ENCODE measurements at places on chromosomes 6 and 20.

GRCh38 chr6:144665932-144666450 is 380.9 kb downstream of the UTRN start:
- ATAC-seq, result no peak

GRCh38 chr6:54282186-54282585 is 26.1 kb upstream of the TINAG start:
- no peak for ATAC-seq

DNA sequence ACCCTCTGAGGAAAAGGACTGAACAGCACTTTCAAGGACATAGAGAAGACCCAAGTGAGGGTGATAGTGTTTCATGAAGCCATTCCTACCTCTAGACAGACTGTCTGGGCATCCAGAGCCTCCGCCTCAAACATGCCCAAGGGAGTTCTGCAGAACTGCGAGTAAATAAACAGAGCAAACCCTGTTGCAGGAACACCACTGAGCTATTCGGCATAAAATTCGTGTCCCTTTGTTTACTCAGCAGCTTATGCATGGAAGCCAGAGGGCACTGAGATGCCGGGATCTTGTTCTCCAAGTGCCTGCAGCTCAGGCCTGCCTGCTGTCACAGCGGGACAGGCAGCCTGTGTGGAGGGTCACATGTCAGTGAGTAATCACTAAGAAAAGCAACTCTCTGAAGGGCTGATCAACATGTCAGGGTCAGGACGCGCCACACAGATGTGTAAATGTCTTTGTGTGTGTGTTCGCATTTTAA is 164.9 kb upstream of the HEY2 start:
- ATAC-seq, result no peak

DNA sequence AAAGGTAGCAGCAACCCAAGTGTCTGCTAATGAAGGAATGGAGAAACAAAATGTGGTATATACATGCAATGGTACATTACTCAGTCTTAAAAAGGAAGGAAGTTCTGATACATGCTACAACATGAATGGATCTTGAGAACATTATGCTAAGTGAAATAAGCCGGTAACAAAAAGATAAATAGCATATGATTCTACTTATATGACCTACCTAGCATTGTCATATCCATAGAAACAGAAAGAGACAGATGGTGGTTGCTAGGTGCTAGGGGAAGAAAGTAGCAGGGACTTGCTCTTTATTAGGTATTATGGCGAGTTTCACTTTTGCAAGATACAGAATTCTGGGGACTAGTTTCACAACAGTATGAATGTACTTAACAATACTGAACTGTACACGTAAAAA is 46.6 kb downstream of the UBR2 start:
- no peak for ATAC-seq

DNA sequence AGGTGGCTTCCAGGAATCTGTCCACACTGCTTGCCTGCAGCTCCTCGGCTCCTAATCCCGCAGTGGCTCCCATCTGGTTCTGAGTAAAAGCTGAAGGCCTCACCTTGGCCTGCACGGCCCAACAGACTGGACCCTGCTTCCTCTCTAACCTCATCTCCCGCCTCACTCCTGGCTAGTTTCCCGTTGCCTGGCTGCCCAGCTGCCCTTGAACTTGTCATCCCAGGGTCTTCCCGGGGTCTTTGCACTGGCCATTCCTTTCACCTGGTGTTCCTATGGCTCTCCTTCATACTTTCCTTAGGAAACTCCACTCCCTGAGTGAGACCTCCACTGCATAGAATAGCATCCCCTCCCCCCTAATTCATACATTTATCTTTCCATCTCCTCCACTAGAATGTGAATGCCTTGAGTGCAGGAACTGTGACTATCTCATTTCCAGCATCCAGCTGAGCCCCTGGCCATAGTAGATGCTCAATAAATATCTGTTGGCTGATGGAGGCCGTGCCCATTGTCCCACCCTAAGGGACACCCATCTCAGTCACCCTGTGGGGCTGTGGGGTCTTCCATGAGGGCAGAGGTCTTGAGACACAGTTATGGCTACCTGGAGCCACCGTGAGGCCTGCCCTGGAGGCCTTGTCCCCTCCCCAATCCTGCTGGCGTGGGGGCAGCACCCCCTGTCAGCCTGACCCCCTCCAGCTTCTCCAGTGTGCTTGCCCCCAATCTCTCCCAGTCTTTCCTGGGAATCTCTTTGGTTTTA is 9.1 kb upstream of the SIRPA start:
- ATAC-seq, result no peak

GRCh38 chr6:150517175-150517574 is 82.5 kb upstream of the PLEKHG1 start:
- ATAC-seq, result no peak

DNA sequence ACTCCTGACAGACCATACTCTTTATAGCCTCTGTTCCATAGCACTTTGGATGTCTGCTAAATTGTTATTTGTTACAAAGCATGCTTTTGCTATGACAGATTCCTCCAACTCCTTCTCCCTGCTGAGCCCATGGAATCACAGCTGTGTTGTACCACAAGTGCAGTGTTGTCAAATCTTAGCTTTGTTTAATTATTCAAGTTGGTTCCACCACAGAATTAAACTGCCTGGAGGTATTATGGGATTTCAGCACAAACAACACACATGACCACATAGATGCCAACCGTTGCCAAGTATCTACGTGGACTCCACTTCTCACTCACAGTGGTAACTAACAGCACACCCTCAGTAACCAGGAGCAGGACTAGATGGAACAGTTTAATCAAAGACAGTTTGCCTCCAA is 32.7 kb upstream of the MARCKS start:
- no peak for ATAC-seq

- ATAC-seq, result no peak
Measured at GRCh38 chr6:51818520-51819022, 268.8 kb downstream of the PKHD1 start.

DNA sequence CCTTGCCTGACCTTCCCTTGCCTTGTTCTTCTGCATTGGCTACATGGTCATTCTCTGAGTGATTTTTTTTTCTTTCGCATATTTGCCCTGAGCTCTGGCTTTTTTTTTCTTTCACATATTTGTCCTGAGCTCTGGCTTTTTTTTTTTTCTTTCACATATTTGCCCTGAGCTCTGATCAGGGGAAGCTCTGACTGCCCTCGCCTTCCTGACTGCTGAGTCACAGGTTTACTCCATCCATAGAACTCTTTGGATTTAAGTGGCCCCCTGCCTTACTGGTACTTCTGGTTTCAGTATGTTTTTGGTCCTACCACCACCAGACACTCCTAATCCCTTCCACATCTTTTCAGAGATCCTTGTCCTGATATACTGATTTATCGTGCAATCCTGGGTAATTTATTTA is 201.1 kb downstream of the OGFRL1 start:
- no peak for ATAC-seq

DNA sequence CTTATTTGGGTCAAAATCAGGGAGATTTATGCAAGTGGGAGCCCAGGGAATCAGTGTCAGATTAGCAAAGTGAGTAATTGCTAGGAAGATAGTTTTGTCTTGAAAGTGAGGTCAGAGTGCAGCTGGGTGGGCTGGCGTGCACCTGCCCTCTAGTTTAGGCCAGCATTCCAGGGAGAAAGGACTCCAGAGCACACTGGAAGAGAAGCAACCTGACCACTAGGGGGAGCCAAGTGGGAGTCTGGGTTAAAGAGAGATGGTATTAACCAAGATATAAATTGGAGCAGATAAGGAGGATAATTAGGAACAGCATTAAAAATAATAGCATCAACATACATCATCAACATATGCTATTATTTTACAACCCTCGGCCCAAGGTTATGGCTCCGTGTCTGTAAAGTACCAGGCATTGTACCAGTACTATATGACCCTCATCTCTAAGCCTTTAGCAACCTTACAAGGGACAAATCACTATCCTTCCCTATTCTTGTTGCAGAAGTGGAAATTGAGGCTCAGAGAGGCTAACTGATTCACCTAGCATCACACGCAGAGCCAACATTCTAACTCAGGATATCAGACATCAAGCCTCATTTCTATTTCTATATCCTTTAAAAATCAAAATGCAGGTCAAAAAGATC is 57.8 kb downstream of the SLC2A10 start:
- no peak for ATAC-seq

- no peak for ATAC-seq
Measured at GRCh38 chr6:168408504-168409136, 32.4 kb upstream of the SMOC2 start.

DNA sequence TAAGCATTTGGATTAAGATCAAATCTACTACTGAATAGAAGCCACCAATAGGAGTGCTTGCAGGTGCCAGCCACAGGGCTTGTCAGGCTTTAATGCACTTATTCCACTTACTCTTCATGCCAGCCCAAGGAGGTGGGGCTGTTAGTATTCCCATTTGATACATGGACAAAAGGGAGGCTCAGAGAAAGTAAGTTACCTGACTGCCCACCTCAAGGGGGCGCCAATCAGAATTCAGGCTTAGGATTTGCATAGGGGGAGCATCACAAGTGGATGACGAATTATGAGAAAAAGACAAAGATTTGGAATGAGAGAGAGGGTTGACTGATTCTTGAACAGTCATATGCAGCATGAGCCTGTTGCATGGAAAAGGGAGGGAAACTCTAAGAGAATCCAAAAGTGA is 188.4 kb upstream of the TSHZ2 start:
- ATAC-seq, result no peak

DNA sequence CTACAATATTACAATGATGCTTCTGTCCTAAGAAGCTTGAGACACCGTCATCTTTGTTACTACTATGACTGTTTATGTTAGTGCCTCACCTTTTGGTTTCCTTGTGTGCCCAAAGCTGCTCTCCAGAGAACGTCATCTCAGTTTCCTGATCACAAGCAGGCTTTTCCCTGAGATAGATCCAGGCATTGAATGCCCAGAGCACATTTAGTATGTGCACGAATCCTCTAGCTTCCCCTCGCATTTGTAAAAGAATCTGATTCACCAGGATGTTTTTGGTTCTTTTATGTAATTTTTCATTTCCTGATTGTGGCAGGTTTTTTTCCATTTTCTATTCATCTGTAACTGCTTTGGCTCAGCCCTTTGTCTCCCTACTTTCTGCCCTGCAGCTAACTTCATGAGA is 100.2 kb upstream of the TMEM181 start:
- no peak for ATAC-seq

DNA sequence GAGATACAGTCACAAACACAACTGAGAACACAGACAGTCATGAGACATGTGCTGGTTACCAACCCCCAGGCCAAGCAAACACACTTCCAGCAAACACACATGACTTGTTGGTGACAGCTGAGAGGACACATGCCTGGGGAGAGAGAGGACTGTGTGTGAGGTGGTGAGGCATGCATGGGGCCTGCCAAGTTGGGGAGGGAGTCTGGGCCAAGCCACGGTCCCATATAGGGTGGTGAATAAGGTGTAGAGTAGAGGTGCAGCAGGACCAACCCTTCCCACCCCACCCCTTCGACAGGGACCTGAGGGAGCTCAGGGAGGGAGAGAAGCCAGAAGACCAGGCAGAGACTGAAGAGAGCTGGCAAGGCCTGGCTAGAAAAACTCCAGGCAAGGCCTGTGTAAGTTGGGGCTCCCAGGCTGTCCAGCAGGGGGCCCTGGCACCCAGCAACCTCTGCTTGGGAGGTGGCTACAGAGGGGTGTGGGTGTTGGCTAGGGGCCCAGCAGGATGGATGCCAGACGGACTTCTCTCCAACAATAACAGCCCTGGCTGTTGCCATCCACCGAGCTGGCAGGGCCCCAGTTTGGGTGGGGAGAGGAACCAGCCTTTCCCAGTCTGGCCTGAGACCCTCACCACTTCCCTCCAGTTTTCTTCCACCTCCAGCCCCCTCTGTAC is 2.0 kb upstream of the SLC29A1 start:
- peak; percentile 65 for ATAC-seq

Measured in stimulated activated memory B cell treated with anti-CD40 and anti-IgM and Interleukin-4, amounts not matched to agents 10 μg/mL and 1 μg/mL and 100 μg/mL, for 72 hours (primary cell).